ENCODE measurements at places on chromosomes 6 and 20. TPM values are rescaled to one million over a fixed set of nuclear protein-coding genes. Genes with fewer than 3 reads are reported as not detected.

LY6G6D gene
- not detected for total RNA-seq

ZBTB24 gene
- total RNA-seq: 7.2 TPM

- no peak for DNase-seq
Observed at GRCh38 chr20:48238781-48239180, 453.5 kb upstream of the SULF2 start.

PGC gene
- total RNA-seq: not detected

SLC16A10 gene
- 1.7 TPM for total RNA-seq
